Cerebellar nuclear complex (tissue), 1 donor: ENCODE measurements at places on chromosomes 12 and 14.

DNA sequence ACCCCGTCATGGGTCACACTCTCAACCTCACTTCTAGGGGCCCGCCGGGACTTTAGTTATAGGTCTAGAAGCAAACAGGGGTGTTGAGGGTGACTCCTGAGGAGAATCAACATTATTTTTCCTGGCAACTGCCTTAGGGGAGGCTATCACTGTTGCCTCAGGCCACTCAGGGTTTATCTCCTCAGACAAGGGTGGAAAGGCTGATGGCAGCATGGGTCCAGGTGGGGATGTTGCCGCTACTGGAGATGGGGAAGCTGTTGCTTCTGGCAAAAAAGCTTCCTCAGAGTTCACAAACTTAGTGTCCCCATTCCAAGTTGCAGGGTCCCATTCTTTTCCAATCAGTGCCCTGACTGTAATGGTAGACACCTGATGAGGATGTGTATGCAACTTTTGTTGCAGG lies 467.4 kb upstream of the RGS6 start:
- no peak for DNase-seq

- DNase-seq = no peak
Observed at GRCh38 chr14:50173891-50174290, 57.5 kb downstream of the SOS2 start.

DNA sequence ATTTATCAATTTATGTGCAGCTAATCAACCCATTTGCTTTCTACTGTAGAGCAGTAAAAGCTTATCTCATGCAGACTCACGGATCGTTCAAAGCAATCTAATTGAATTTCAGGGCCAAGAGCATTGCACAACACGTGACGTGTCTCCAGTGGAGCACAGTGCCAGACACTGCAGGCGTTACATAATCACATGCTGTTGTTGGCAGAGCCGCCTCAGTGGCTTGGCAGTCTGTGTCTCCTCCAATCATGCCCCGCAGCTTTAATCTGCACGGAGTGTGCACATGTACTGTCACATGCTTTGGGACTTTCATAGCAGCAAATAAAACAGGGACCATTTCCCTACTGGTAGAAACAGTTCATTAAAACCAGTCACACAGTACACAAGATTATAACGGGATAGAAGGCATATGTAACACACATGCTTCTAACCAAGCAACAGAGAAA lies 309.3 kb downstream of the ITPR2 start:
- peak; percentile 94 for DNase-seq

GRCh38 chr12:11798006-11798708 lies 148.7 kb downstream of the ETV6 start:
- DNase-seq = no peak

DNA sequence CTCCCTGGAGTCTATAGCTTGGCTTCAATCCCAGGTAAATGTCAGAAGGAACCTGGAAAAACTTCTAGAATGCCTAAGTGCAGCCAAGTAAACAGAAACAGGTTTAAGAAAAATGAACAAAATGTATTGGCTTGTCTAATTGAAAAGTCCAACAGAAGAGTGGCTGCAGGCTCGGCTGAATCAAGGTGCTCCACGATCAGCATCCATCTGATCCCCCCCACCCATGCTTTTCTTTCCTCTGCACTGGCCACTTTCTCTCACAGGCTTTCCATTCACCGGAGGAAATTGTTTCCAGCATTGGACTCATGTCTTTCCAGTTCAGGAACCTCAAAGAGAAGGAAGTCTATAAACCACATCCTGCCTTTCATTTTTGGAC lies 42.0 kb upstream of the C14orf180 start:
- DNase-seq = no peak

DNA sequence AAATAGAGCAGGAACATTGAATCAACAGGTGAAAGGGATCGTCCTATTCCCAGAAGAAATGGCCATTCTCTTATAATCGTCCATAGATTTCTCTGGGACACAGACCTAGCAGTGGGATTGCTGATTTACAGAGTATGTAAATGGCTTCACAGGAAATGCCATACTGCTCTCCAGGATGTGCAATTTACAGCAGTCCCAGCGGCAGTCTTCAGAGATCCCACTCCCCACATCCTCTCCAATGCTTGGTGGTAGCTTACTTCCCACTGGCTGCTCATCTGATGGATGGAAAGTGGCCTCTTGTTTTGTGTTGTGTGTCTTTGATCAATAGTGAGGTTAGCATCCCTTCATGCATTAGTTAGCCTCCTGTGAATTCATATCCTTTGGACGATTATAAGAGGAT lies 58.1 kb upstream of the PRMT8 start:
- no peak for DNase-seq

DNA sequence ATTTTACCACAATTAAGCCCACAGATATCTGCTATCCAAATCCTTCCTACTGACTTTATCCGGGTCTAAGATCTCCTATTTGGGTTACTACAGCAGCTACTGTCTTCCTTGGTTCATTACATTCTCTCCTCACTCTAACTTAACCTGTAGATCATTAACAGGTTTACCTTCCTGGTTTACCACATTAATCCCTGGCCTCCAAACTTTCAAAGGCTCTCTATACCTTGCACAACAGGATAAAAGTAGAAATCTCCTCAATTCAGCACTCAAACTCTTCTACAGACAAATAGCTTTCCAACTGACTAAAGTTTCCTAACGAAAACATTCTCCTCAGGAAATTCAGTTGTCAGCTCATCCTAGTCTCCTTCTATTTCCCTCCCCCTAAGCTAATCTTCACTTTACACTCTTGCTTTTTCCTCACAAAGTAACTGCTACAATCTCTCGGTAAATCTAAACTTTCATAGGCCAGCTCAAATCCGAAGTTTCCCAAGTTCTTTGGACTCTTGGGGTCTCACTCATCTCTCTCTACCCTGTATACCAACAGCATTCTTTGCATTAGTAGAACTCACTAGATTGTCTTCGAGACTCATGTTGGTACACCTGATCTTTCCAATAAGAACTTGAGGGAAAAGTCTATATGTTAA lies 2.7 kb downstream of the BTBD7 start:
- no peak for DNase-seq

DNA sequence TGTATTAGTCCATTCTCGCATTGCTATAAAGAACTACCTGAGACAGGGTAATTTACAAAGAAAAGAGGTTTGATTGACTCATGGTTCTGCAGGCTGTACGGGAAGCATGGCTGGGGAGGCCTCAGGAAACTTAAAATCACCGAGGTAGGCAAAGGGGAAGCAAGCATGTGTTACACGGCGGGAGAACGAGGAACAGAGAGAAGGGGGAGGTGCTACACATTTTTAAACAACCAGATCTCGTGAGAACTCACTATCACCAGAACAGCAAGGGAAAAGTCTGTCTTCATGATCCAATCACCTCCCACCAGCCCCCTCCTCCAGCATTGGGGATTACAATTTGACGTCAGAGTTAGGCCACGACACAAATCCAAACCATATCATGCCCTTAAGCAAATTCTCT lies 13.3 kb upstream of the MAX start:
- no peak for DNase-seq

DNA sequence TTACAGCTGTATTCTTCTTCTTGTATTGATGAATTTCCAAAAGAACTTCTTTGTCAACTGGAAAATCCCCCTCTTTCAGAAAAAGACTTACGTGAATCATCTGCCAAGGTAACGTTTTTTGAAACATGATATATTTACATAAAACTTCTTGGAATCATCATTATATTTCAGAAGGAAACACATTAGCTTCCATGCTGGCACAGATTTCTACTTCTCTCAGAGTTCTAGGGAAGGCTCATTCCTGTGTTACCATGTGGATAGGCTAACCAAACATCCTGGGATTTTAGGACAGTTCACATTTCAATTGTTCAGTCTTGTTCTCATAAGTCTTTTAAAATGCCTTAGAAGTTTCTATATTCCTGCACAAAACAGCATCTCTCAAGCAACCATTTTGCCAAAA lies 120.3 kb upstream of the NEDD1 start:
- no peak for DNase-seq

DNA sequence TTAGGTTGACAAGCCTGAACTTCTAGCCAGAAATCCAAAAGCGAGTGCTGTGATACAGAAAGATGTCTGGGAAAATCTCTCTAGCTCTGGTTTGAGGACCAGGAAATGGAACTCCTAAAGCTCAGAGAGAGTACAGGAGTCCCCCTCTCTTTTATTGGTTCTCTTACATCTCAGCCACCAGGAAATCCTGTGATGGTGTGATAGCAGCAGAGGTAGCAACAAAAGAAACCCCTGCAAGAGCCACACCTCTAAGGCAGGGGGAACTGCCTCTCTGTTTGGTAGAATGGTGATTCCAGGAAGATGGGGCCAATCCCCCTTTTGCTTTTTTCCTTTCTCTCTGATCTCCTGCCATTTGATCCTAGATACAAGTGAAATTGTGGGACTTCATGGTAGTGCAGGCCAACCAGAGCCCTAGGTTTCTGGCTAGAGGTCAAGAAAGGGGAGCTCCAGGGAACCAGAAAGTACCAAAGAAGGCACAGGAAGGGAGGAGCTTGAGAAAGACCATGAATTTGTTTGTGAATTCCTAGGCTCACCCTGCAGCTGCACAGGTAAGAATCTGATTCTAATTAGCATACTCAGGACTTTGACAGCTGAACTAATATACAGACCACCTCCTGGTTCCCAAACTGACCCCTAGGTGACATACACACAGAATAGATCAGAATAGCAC lies 88.5 kb downstream of the PAPLN start:
- no peak for DNase-seq

GRCh38 chr12:68962877-68963855 lies 30.2 kb upstream of the CPM start:
- no peak for DNase-seq

DNA sequence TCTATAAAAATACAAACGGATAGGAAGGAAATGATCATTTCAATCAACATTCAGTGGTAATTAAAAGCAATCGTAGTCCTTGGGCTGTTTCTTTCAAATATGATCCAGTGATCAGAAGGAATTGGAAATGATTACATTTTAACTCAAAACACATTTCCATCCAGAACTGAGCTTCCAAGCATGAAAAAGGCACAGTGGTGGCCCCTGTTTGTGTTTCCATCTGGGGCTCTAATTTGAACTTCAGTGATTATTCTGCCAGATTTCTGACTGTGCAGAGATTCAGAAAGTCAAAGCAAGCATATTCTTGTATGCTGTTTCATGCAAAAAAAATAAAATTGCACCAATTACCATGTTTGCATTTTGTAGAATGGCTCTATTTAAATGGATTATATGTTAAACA lies 157.0 kb upstream of the LMNTD1 start:
- no peak for DNase-seq

DNA sequence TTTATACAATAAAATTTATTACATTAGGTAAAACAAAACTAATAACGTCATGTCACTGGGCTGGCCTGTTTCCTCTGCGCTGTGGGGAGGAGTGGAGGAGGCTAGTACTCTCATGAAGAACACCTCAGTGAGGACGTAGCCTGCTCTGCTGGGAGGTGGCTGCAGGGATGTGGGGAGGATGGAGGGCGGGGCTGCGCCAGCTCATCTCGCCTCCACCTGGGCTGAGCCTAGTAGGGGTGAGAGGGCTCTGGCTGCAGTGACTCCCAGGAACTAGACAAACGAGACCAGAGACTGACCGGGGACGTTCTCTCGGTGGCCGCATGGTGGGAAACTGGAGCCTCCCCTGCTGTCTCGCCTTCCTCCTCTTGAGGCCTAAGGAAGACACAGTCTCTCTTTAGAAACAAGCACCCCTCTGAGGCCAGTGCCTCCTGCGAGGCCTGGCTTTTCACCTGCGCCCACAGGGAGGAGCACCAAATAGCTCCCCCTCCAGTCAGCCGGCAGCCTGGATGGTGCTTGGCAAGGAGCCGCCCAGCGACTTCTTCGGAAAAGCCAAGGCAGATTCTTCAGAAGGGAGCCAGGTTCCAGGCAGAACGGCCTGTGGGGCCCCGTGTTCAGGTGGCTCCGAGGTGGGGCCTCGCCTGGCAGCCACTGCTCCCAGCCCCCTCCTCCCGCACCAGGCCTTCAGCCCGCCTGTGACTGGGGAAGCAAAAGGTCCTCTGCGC lies 62.4 kb downstream of the PLEKHG3 start:
- no peak for DNase-seq

- DNase-seq = no peak
Observed at GRCh38 chr12:24668563-24668962, 280.3 kb downstream of the BCAT1 start.

DNA sequence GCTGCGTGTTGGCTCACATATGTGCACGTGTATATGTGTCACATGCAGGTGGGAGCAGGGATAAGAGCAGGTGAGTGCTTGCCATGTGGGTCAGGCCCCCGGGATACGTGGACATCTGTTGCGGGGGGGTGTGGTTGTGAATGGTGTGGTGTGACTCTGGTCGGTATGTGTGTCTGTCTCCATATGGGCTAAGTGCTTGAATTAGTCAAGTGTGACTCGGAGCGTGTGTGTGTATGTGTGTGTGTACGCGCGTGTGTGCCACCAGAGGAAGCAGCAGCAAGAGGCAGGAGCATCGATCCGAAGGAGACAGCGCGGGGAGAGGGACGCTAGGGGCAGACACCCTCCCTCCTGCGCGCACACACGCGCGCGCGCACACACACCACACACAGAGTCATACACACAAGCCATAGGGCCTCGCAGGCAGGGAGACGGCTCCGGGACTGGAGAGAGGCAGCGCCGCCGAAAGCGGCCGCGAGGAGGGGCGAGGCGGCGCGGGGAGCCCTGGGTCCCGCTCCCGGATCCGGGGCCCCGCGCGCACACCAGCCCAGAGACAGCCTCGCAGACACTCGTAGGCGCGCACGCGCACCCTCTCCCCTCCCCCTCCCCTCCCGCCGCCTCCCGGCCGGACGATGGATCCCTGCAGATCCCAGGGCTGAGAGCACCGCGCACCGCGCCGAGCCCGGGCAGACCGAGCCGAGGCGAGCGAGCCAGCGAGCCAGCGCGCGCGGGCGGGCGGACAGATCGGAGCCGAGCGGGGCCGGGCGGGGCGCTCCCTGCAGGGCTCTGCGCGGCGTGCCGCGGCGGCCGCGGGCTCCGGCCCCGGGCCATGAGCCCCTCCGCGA lies at the start of gene ASIC1:
Gene ASIC1 (plus strand): TSS at position 597 of the 842 bp plus-strand sequence. CDS start 1,171 bp downstream, outside the sequence.
- no peak for DNase-seq

GRCh38 chr14:61710853-61711817 lies 15.8 kb downstream of the HIF1A start:
- DNase-seq = no peak

DNA sequence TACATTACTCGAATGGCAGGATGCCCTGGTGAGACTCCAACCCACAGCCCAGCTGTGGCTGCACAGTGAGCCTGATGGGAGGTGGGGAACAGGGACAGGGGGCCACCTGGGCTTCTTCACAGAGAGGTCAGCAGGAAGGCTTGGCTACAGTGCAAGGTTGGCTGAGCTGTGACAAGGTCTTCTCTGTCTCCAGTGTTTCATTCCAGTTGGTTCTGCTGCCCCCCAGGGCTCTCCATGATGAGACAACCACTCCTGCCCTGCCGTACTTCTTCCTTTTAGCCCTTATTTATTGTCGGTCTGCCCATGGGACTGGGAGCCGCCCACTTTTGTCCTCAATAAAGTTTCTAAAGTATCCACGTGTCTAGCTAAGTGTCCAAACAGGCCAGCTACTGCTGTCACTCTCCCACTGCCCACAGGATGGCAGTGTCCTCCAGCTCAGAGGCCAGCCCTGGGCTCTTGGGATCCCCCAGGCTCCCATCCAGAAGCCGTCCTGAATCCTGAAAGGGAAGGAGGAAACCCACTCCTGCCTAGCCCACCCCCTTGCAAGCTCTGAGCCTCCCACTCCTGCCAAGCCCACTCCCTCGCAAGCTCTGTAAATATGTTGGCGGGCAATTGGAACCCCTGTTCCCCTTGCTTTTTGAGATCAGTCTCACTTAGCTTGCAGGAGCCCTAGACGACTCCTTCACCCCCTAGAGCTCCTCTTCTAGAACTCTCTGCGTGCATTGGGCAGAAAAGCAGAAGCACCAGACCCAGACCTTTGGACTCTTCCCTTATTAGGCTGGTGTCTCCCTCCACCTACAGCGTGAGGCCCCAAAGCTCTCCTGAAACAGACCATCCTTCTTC lies 5.4 kb downstream of the C1QL4 start:
- DNase-seq = no peak

GRCh38 chr12:11771895-11772502 lies 122.5 kb downstream of the ETV6 start:
- DNase-seq = no peak
